Type B pancreatic cell (in vitro differentiated cells): ENCODE measurements at places on chromosomes 5 and 9. TPM values are rescaled to one million over a fixed set of nuclear protein-coding genes. Genes with fewer than 3 reads are reported as not detected.

CXCL14 gene
- 70.3 and 125 TPM in 2 replicates for total RNA-seq

PCSK1 gene
- 13.6 and 49.2 TPM in 2 replicates for total RNA-seq

KCNMB1 gene
- total RNA-seq: 0.12 and 0.34 TPM in 2 replicates

ADAMTSL2 gene
- total RNA-seq: 0.57 and 0.65 TPM in 2 replicates

THG1L gene
- 9.9 and 13.6 TPM in 2 replicates for total RNA-seq
